ENCODE measurements at places on chromosomes 3 and 15. TPM values are rescaled to one million over a fixed set of nuclear protein-coding genes. Genes with fewer than 3 reads are reported as not detected.

The ZBTB38 gene
- total RNA-seq = 117 TPM

The NRROS gene
- total RNA-seq = 10.0 TPM

The DCBLD2 gene
- total RNA-seq = 41.8 TPM

The AMIGO3 gene
- total RNA-seq = not detected

The SAMMSON gene
- total RNA-seq = 3.4 TPM

The AQP9 gene
- 9.3 TPM for total RNA-seq

The GOLGA8N gene
- 35.0 TPM for total RNA-seq

The ARPP21 gene
- total RNA-seq = 0.62 TPM

The OXSR1 gene
- total RNA-seq = 42.6 TPM

DNA sequence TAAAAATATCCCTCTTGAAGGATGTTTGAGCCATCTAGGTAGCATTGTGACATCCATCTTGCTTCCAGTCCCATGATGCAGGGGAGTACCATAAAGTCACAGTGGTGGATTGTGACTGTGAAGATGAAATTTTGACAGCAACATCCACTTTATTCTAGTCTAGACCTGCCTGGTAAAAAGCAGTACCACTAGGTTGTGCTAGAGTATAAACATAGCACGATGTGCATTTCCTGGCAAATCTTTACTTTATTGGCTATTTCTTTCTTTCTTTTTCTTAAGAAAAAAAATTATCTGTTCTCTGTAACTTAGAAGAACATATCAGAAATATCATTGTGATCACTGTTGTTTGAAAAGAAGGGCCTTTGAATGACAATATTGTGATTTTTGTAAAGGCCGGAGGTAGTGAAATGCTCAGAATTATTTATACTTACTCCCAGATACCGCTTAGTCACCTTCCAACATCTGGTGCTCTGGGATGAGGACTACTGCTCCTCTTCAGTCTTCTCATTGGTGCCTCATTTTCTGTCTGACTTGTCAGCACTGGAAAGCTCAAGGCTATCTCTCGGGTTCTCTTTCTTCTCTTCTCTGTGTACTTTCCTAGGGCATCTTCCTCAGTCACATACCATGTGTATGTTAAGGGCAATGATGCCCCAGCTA is 35.6 kb downstream of the AGBL1 start:
- no peak for DNase-seq

DNA sequence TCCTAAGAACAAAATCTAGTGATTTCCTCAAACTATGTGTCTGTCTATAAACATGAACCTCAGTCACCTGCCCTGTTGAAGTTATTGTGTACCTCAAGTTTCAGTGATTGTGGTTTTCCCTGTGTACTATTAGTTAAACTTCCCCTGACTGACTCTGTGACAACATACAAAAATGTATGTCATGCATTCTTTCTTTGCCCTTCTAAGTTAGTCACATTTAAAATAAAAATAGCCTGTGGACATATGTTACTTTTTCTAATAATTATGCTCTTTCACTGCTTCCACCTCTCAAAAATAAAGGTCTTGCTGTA is 29.8 kb downstream of the EPHA6 start:
- no peak for DNase-seq

DNA sequence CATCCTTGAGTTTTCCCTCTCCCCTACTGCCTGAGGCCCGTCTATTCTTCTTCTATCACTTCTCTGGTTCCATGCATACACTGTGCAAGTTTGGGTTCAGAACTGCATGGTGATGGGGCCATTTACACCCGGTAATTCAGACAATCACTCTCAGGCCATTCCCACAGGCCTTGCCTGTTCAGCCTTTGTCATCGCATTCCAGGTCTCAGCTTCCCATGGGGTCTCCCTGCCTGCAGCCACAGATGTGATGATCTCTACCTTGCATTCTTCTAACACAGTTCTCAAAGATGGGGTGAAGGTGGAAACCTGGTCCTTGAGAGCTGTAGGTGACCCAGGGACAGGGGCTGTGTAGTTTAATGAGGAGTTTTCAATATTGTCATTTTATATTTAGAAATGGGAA is 209.2 kb upstream of the TOPAZ1 start:
- DNase-seq = no peak

- no peak for DNase-seq
Measured at GRCh38 chr3:116288485-116288884, 156.8 kb downstream of the LSAMP start.

DNA sequence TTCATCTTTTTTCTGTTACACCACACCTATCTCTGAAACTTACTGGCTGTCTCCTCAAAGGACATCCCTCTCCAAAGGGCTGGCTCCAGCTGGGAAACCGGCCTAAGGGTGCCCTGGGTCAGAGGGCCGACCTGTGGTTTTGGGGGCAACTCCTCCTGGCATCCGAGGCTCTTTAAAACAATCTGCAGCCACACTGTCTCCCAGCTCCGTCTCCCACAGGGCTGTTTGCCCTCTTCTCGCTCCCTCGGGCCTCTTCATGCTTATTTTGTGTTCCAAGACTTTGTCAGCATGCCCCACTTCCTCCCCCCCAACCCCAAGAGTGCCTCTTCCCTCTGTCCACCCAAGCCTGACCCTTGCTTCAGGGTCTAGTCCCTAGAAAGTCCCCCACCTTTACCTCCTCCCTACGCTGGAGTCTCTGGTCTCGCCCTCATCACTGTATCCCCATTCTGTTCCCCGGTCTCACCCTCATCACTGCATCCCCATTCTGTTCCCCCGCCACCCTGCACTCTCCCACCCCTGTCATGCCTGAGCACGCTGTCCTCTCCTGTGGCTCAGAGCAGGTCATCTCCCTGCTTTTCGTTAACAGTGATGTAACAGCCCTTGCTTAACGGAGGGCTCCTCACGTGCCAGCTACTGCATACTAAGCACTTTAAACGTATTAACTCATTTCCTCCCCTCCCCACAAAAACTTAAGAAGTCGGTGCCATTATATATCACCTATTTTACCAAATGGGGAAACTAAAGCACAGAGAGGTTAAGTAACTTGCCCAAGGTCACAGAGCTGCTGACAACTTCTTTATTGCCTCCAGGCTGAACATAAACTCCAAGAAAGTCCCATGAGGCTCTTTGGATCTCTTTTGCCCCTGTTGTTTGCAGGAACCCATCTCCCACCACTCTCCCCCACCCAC is 1.1 kb upstream of the CSK start:
- DNase-seq = no peak

GRCh38 chr3:12394569-12395271 is 89.6 kb upstream of the TSEN2 start:
- DNase-seq = no peak

- no peak for DNase-seq
Measured at GRCh38 chr3:141370065-141370533, 1.8 kb downstream of the ZBTB38 start.

GRCh38 chr15:100721758-100722550 is 119.6 kb downstream of the ASB7 start:
- DNase-seq = no peak

DNA sequence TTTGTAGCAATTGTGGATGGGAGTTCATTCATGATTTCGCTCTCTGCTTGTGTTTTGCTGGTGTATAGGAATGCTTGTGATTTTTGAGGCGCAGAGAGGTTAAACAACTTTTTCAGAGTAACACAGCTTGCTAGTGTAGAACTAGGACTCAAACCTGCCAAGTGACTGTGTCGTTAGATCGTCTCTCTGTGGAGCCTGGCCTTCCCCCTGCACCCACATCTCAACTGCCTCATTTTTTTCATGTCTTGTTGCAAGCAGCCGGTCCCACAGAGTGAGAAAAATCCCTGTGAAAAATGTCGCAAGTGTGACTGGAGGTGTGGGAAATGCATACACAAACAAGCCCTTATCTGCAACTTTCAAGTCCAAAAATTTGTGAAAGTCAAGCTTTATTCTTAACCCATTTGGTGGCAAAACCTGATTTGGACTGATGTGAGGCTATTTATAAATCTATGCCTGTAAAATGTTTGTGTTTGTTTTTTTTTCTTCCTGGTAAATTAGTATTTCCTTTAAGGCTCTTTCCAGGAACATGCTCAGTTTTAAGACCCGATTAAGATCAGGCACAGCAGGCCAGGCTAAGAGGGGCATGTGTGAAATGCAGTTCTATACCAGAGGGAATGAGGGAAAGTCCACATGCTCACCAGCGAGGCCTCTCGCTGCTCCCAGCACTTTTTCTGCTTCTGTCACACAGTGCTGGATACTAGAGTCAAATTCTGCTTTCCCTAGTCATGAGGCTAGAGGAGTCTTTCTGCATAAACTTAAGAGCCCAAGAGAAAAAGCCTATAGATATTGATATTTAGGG is 25.8 kb downstream of the ST6GAL1 start:
- no peak for DNase-seq

GRCh38 chr3:188304501-188304900 is 150.5 kb downstream of the LPP start:
- no peak for DNase-seq

GRCh38 chr3:198028718-198029117 is 68.7 kb downstream of the LMLN start:
- no peak for DNase-seq

GRCh38 chr15:101042320-101042719 is 123.2 kb downstream of the LRRK1 start:
- peak; percentile 53 for DNase-seq

GRCh38 chr3:172938788-172939187 is 188.3 kb downstream of the ECT2 start:
- DNase-seq = no peak

DNA sequence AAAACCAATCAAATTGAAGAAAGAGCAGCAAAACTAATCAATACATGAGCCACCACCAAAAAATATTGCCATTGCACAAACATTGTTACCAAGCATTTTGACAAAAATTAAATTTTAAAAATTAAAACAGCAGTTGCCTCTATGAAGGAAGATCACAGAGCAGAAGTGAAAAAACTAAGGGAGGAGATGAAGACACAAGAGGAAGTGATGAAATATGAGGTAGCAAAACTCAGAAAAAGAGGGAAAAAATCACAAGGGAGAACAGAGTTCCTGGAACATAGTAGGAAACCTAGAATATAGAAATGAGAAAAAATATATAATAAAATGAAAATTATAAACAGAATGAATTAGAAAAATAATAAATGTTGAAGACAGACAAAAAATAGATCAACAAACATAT is 7.3 kb upstream of the SERPINI2 start:
- no peak for DNase-seq

- no peak for DNase-seq
Measured at GRCh38 chr3:20658491-20658890, 472.5 kb upstream of the SGO1 start.

- no peak for DNase-seq
Measured at GRCh38 chr15:51492528-51492927, 130.0 kb downstream of the DMXL2 start.

DNA sequence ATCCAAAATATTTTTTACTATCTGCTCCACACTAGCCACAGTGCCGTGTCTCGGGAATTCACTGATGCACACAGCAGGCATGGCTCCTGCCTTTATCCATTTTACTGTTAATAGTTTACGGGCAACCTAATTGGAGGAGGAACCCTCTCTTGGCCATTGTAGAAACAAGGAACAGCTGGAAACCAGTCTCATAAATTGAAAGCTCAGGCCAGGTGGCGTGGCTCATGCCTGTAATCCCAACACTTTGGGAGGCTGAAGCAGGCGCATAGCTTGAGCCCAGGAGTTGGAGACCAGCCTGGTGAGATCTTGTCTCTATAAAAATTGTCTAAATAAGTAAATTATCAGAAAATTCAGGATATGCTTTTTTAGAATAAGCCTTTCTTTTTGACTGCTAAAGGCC is 39.0 kb downstream of the IL5RA start:
- no peak for DNase-seq

DNA sequence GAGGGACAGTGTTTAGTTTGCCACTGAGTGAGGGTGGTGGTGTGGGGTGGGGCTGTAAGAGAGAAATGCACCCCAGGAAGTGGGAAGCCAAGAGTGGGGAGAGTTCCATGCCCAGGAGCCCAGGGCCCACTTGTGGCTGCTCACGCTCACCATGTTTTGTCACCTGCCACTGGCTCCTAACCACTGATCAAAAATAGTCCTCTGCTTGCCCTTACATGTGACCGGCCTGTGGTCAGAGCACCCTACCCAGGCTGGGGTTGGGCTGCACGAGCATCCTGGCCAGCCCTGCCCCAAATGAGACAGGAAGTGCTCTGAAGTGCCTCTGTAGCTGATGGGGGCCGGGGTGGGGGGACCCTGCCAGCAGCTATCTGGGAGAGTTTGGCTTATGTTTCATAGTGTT is 216.3 kb downstream of the RPLP1 start:
- DNase-seq = no peak

DNA sequence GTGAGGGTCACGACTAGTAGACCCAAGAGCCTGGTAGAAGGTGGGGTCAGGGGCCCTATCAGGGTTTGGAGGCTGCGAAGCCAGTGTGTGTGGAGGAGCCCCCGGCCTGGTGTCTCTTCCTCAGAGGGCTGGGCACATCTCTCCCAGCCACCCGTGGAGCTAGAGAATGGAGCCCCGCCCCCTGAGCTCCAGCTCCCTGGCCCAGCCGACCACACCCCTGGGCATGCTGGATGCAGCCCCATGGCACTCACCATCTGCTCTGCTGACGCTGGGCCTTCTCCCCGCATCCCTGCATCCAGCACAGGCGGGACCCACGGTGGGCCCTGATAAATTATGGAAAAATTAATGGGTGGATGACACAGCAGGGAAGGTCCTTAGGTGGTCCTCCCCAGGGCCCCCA is 17.5 kb downstream of the ANKRD63 start:
- DNase-seq = no peak

DNA sequence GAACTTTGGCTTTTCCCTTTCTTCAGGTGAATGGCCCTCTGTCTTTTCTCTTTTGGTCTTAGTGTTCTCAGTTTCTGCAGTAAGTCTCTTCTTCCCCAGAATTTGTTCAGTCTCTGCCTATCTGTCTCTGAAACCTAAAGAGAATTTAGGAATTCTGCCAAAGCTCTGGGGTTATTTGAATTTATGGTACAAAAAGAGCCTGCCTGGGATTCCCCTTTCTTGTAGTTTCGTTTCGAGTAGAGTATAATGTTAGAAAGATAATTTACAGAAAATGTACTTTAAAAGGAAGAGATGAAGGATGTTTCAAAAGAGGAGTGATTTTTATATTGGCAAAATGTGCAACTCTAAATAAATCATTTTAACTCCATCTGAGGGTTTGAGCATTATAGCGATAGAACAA is 247.4 kb upstream of the SATB1 start:
- DNase-seq = no peak

Data from sciatic nerve (tissue), 2 donors.